ENCODE measurements at places on chromosomes 2 and 18.

GRCh38 chr2:6872394-6872793 lies 5.2 kb upstream of the RSAD2 start:
- no peak for DNase-seq

DNA sequence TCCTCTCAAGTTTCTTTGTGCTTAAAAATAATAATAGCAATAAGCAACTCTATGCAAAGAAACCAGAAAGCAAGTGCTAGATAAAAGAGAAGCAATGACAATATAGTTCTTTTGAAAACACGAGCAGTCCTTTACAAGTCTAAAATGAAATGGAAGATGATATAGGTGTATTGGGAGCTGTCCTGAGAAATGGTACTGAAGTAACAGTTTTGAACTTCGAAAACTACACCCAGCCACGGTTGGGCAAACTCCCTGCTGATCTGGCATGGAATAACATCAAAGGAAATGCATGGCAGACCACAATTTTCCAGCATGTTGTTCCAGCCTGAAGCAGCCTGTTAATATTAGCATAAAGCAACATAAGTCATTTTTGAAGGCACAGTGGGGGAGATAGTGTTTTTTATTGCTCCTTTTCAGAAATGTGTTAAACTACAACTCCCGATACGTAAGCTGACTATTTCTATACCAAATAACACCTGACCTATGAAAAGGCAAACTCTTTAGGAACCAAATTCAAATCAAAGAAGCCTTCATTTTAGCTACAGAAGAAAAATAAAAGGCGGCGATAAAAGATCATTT lies 596.1 kb upstream of the KLHL29 start:
- no peak for DNase-seq

GRCh38 chr18:45932708-45933107 lies 34.4 kb downstream of the EPG5 start:
- DNase-seq: no peak

DNA sequence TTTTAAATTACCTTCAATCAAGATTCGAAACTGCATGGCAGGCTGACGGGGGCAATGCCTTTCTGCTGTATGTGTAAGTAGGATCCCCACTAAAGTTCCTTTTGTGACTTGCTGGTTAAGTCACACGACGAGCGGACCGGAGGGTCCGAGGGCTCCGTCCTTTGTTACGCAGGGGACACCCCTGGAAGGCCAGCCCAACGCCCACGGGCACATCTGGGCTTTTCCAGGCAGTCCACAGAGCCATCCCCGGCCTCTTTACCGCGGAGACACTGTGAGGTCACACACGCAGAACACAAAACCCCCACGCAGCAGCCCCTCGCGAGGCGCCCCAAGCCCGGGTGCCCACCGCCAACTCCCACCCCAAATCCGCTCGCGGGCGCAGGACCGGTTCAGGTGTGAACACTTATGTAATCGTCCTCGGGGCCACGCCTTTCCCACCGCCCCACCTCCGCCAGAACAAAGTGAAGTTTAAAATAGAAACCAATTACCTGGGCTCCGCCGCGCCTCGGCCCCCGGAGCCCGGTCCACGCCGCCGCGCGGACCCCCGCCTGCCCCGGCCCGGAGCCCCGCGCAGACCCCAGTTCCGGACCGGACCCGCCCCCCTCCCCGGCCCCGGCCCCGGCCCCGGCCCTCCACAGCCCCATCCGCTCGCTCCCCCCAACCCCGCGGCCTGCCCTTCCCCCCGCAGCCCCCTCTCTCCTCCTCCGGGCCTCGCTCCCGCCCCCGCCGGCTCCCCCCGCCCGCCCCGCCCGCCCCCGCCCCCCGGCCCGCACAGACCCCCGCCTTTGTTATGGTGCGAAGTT lies 4.2 kb downstream of the ZNF516 start:
- DNase-seq: no peak

GRCh38 chr2:232894251-232894650 lies 24.2 kb downstream of the SNORC start:
- DNase-seq: no peak

DNA sequence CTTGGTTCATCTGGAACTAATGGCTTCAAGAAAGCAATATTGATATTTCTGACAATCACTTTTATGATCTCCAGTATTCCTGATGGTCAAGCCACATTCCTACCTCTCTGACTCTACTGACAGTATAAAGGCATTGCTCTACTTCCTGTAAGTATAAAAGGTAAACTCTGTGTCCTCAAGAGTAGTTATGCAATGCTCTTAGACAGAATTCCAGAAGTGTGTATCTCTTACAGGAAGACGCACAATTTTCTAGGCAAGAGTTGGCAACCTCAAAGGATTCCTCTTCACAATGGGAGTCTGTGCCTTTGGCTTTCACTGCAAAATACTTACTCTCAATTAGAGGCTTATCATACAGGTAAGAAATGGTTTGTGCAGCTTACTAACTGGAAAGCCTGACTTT lies 100.1 kb downstream of the THADA start:
- no peak for DNase-seq

GRCh38 chr2:44075541-44075940 lies 79.8 kb upstream of the LRPPRC start:
- DNase-seq: no peak

DNA sequence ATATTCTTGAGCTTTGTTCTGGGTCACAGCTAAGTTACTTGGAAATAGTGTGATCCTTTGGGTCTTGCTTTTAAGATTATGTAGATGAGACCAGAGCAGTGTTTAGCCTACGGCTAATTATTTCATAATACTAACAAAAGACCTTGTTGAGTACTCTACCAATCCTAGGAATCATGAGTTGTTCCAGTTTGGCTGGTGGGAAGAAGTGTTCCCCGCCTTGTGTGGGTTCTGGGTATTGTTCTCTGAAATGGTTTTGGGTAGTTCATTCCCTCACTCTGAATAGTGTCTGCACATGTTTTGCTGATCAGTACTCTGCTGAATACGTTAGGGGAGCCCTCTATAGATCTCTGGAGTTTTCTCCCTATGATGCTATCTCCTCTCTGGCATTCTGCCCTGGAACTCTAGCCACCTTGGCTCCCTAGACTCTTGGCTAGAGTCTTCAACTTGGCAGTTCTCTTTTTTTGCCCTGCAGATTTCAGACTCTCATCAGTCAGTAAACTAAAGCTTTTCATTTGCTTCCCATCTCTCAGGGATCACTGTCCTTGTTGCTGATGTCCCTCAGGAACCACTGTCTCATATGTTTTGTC lies 48.4 kb downstream of the NEMP2 start:
- DNase-seq: no peak

DNA sequence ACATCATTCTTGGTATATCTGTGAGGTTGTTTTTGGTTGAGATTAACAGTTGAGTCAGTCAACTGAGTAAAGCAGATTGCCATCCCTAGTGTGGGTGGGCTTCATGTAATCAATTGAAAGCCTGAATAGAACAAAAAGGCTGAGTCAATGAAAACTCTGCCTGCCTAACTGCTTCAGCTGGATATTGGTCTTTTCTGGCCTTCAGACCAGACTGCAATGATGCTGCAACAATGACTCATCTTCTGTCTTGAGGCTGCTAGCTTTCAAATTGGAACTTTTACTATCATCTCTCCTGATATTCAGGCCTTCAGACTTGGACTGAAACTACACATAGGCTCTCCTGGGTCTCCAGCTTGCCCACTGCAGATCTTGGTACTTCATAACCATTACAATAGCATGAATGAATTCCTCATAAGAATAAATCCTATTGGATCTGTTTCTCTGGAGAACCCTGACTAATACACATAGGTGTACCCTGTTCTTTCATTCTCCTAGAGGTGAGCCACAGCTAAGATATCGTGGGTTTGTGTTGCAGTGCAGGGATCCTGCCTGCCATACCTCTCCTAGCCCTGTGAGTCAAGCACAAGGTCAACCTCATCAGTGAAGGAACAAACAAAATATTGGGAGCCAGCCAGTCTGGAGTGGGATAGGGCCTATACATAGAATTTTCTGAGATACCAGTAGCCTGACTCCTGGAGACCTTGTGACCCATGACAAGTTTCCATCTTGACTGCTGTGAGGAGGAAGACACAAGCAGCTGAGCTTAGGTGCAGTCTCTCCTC lies 473.8 kb downstream of the DCC start:
- no peak for DNase-seq

DNA sequence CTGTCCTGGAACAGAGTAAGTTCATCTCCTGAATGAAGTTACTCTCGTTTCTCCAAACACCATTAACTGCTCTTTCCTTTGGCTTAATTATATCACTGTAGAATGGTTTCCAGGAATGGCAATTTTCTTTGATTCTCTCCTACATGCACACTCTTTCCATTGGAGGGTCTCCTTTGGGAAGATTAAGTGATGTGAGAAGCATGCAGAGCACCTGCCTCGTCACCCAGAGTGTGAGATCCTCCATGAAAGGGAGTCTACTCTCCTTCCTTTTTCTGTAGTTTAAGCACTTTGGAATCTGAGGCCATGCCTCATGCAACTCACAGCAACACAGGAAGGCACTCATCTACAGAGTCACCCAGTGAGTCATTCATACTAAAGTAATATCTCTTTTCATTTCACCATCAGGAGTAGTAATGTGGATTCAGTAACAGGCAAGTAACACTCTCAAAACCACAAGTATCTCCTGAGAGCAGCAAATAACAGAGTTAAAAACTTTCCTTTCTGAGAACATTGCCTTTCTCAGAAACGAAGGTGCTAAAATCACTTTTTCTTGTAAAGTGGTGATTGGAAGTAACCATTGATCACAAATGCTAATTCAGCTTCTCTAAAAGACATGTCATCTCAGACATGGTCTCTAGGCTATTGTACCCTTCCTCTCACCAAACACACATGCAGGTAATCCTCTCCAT lies 52.8 kb upstream of the IL1RL1 start:
- peak; percentile 87 for DNase-seq
